ENCODE measurements at places on chromosomes 6 and 20.

DNA sequence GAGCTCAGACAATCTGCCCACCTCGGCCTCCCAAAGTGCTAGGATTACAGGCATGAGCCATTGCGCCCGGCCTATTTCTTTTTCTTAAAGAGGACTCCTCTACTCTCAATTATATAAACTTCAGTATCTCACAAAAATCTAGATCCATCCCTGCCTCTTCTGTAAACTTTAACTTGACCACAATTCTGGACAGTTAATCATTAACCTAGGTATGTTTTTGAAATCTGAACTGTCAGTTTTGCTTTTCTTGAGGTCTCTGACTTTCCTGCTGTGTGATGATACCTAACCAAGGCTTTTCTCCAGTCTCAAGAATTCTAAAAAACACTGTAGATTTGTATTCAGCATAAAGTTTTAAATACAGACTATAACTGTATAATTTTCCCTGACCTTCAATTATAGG lies 388.2 kb upstream of the SYNCRIP start:
- no peak for DNase-seq

DNA sequence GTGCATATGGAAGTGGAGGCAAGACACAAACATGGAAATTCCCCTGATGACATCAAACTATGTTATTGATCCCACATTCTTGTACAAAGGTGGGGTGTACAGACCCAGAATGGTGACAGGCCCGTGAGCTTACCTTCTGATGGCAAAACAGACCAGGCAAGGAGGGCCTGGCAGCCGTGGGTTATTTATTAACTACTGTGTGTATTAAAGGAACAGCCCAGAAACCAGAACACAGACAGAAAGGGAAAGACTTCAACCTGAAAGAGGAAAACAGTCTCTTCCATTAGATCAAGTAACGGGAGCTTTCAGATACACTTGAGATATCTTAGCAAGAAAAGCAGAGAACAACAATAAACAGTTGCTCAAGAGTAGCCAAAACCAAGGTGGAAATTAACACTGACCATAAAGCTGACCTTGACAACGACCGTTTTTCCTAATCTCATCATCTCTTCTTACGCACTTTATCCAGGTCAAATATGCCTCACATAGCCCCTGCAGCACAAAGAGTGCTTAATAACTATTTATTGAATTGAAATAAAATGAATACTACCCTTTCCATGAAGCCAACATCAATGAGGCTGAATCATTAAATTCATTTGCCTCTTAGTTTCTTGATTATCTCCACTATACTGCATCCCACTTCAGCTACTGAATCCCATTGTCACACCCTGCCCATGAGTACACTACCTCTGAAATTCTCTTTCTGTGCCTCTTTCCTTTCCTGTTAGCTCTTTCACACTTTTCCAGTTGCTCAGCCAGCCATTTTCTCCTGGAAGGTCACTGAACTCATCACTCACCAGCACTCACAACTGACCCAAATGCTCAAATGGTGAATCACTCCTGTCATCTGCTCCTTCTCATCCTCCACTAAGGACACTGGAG lies 67.4 kb downstream of the MOXD1 start:
- no peak for DNase-seq

GRCh38 chr20:50772420-50773185 lies 22.3 kb upstream of the BCAS4 start:
- DNase-seq: no peak

DNA sequence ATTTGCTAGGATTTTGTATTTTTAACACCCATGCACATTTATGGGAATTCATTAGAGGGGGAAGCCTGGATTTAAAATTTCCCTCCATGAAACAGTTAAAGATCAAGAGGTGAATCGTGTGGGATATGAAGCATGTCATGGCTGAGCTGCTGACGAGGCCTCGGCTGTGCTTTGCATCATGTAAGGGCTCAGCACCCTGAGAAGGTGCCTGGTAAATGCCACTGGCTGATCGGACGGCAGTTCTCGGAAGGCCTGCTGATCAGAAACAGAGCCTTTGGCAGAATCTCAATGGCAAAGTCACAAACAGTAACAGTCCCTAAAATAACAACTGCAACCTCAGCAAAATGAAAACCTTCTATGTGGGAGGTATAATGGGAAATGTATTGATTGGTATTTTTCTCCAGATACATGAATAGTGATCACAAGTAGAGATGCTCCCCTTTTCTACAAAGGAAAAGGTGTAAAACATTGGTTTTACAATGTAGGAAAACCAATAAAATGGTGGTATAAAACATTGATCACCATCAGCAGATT lies 53.0 kb upstream of the FUCA2 start:
- DNase-seq: no peak

GRCh38 chr6:32741031-32741960 lies at the start of gene HLA-DQA2:
TSS of gene HLA-DQA2 (plus strand) at chr6:32741391. CDS start at chr6:32741444, 53 bp downstream.
- DNase-seq: no peak

DNA sequence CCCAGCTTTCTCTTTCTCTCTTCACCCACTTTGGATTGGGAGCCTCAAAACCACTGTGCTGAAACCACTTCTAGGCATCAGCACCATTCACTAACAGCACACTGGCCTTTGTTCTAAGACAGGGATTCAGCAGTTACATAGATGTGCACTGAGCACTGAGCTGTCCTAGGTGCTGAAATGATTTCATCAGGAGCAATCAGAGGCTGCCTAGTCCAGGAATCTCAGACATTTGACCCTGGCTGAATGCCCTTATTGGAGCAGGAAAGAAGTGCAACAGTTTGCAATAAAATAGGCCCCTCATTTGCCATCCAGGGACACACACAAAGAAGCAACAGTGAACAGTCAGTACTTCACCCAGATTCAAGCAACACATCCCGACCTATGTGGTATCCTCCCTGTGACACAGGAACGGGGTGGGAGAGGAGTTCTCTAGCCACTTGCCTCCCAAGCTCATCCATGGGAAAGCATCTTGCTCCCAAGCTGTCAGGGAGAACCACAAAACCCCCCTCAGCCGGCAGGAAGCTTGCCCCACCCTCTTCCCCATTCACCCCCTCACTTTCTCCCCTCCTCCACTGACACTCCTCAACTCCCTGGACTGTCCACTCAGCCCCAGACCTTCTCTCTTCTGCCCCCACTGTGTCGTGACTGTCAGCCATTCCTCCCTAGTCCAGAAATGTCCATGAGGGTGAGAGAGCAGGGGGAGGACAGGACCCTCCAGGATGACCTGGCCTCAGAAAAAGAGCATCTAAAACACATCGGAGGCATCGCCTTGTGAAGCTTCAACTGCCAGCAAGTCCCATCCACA lies 304.4 kb downstream of the PREX1 start:
- DNase-seq: no peak

DNA sequence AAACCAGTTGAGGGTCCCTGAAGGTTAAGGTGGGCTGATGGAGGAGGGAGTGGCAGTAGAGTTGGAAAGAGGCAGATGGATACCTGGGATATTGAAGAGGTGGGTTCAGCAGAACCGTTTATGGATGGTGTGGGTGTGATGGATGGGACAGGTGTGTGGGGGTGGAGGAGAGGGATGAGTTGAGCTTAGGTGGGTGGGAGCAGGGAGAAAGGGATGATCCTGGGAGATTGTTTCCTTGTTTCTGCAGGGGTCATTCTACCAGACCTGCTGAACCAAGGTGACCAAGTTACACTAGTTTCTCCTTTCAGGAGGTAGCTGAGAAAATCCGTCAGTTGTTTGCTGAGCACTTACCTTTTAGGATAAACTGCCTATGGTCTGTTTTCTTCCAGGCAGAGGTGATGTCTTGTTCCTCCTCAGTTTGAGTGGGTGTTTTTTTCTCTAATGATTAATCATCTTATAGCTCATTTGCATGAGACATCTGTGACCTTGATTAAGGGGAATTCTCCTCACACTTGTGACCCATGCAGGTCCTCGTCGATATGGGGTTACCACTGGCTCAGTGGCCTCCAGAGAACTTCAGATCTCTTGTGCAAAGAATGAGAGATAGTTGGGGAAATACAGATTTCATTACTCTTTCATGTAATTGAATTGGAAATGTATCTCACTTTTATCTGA lies 53.0 kb downstream of the FARS2 start:
- no peak for DNase-seq

- DNase-seq: no peak
Observed at GRCh38 chr6:133671376-133671775, 217.5 kb upstream of the TCF21 start.

DNA sequence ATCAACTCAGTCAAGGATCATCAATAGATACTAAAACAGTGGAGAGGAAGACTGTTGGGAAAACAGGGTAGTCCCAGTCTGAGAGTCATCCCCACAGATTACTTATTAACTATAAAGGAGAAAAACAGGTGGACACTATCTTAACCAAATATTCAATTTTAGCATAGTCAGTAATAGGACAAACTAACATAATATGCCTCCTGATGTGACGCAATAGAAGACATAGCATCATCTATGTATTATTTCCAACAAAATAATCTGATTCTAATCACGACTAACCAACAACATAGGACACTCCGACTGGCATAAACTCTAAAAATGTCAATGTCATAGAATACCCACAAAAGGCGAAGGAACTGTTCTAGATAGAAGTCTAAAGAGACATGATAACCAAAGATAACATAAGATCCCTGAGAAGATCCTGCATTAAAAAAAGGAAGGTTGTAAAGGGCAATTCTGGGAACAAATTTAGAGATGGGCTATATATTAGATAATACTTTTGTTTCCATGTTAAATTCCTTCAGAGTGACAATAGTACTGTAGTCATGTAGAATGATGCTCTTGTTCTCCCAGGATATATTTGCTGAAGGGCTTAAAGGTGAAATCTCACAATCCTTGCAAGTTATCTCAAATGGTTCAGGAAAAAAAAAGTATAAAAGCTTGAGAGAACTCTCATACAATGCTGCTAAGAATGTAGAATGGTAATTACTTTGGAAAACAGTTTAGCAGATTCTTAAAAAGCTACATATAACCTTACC lies 28.9 kb downstream of the ILRUN start:
- DNase-seq: no peak

GRCh38 chr6:5234874-5235273 lies 25.9 kb downstream of the LYRM4 start:
- DNase-seq: no peak

- DNase-seq: no peak
Observed at GRCh38 chr6:161543684-161544309, 269.9 kb upstream of the AGPAT4 start.

DNA sequence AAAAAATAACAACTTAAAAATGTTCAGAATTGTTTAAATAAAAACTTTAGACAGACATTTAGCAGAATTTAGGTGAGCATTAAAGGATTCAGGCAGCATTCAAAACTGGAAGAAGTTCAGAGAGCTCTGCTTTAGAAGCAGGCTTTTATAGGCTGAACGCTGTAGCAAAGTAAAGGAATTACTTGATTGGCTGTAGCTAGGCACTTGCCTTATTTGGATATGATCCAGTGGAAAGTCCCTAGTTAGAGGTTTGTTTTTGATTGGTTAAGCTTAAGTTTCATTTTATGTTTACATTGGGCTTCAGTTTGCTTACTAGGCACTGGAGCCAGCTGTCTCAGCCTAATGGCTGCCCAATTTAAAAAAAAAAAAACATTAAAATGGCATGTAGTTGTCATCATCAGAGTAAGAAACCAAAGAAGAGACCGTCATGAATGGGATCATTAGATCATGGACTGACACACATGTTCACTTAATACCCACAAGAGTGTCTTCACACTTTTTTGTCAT lies 65.1 kb downstream of the CBFA2T2 start:
- DNase-seq: peak; percentile 96

DNA sequence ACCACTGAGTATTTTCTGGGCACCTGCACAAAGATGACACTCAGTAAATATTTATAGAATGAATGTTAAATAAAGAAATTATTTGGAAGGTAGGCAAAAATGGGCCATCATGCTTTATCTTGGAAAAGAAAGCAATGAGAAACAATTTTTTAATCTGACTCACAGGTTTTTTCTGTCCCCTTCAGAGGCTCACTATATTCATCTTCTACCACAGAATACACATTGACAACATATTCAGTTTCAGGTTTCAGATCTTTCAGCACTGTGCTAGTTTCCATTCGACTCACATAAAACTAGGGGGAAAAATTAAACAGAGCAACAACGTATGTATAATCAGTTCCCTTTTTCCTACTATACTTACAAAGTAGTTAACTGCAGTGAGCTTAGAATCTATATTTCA lies 58.3 kb downstream of the COL12A1 start:
- DNase-seq: no peak

DNA sequence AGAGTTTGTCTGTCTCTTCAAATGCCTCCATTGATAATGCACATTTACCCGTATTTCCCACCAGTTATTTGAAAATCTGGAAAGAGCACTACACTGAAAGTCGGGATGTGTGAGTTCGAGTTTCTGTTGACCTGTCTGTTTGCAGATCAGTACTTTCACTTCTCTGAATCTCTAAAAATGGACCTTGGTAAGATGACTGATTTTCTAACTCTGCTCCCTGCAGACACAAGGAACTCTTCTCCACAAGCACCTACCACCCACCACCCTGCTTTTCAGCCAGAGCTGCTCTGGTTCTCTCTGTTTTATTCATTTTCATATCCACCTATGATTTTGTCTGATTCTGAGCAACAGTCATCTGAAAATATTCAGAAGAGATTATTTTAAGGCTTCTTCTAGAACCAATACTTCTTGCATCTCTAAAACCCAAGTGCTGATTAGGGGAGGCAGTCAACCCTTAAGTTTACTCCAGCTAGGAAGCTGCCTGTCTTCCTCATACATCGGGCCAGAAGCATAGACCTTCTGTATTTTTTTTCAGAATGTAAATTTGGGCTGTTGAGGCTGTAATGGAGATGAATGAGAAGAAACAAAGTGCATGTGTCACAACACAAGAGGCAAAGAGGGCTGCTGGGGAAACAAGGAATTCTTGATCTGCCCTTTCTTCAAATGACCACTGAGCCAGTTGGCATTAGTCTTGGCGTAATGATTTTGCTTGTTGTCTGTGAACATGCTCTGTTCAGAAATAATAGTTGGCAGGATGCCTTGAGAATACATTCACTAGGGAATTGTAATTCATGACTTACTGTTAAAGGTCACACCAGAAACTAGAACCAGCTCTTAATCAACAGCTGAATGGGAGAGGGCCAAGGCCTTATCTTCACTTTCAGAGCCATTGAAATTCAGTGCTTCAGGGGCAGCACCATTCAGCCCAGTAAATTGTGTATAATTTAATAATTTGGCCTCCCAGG lies 85.4 kb upstream of the MYLIP start:
- no peak for DNase-seq

- no peak for DNase-seq
Observed at GRCh38 chr6:55319961-55320695, 7.1 kb upstream of the GFRAL start.

DNA sequence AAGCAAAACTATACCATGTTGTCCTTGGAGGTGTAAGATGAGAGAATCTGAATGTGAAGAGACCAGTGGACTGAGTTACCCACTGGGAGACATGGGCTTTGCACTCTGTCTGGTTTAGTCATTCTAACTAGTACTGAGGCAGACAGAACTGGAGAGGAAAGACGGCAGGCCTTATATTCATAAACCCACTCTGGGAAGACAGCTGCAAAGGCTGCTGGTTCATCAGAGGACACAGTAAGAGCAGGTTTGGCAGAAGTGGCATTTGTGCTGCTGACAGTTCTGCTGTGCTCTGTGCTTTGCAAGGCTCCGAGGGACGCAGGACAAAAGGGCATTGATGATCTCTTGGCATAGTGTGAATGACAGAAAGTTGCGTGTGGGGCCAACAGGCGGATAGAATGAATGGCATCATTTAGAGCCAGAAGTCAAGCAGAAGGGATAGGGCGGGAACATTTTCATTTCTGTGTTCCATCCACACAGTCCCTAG lies 142.3 kb upstream of the TENT5A start:
- no peak for DNase-seq

Measured in NCI-H2081 treated with DMSO at 0.1 percent for 48 hours (cell line).